ENCODE measurements at places on chromosomes 1 and 21.

- peaks cover 1% of the 10 kb centered on the region for H3K36me3 ChIP-seq
- peaks cover 17% of the 10 kb centered on the region for H3K27me3 ChIP-seq
- H3K4me3 ChIP-seq: no peak overlapping the region
- H3K27ac ChIP-seq: no peak overlapping the region
- DNase-seq: no peak
Observed at GRCh38 chr21:45069085-45069484, 5.3 kb upstream of the ADARB1 start.

- H3K36me3 ChIP-seq: no peaks in the 10 kb centered on the region
- no peak for DNase-seq
- peaks cover 18% of the 10 kb centered on the region for H3K27me3 ChIP-seq
- H3K4me3 ChIP-seq: no peak overlapping the region
- no peak overlapping the region for H3K27ac ChIP-seq
Observed at GRCh38 chr1:24155011-24155782, 12.3 kb upstream of the IL22RA1 start.

DNA sequence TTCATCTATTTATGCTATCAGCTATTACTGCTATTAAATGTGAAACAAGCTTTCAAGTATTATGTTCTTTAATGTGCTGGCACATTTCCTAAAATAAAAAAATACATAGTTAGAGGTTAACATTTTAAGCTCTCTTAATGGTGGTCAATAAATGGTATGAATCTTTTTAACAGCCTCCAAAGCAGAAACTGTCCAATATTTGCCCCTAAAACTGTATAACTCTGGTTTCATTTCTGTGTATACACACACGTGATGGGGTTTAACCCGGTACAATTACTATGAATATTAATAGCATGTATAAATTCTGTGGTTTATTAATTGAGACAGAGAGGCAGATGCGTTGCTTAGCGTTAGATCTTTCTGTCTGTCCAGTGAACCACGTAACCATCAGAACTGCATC is 2.2 kb downstream of the ESRRG start:
- no peak overlapping the region for H3K4me3 ChIP-seq
- no peaks in the 10 kb centered on the region for H3K36me3 ChIP-seq
- H3K27me3 ChIP-seq: peaks cover 16% of the 10 kb centered on the region

DNA sequence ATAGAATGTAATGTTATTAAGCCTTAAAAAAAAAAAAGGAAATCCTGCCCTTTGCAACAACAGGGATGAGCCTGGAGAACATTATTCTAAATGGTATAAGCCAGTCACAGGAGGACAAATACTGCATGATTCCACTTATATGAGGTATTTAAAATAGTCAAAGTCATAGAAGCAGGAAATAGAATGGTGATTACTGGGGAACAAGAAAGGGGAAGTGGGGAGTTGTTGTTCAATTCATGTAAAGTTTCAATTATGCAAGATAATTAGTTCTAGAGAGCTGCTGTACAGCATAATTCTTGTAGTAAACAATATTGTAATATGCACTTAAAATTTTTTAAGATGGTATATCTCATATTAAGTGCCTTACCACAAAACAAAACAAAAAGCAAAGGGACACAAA is 13.2 kb downstream of the FCER1A start:
- H3K27ac ChIP-seq: no peak overlapping the region
- no peaks in the 10 kb centered on the region for H3K27me3 ChIP-seq
- DNase-seq: no peak
- no peaks in the 10 kb centered on the region for H3K36me3 ChIP-seq

GRCh38 chr1:102872526-102872925 is 235.8 kb downstream of the COL11A1 start:
- no peak overlapping the region for H3K4me3 ChIP-seq
- H3K4me1 ChIP-seq: no peaks in the 10 kb centered on the region
- H3K36me3 ChIP-seq: no peaks in the 10 kb centered on the region
- no peak for DNase-seq

- no peak for DNase-seq
- H3K27me3 ChIP-seq: peaks cover 7% of the 10 kb centered on the region
- H3K36me3 ChIP-seq: no peaks in the 10 kb centered on the region
- no peak overlapping the region for H3K4me3 ChIP-seq
Observed at GRCh38 chr1:5645135-5645399, 347.2 kb downstream of the NPHP4 start.

GRCh38 chr1:16903054-16903453 is 7.3 kb downstream of the RNU1-2 start:
- H3K4me1 ChIP-seq: peaks cover 20% of the 10 kb centered on the region
- peaks cover 2% of the 10 kb centered on the region for H3K36me3 ChIP-seq

GRCh38 chr1:92960395-92961130 is 699 bp downstream of the DIPK1A start:
- peaks cover 20% of the 10 kb centered on the region for H3K36me3 ChIP-seq
- peaks cover 41% of the 10 kb centered on the region for H3K4me1 ChIP-seq
- peak; percentile 53 for DNase-seq
- H3K27ac ChIP-seq: peak overlapping the region; percentile 97
- H3K27me3 ChIP-seq: no peaks in the 10 kb centered on the region
- peak overlapping the region; percentile 90 for H3K4me3 ChIP-seq

- H3K4me3 ChIP-seq: no peak overlapping the region
- no peaks in the 10 kb centered on the region for H3K36me3 ChIP-seq
- DNase-seq: no peak
- H3K27ac ChIP-seq: no peak overlapping the region
- H3K27me3 ChIP-seq: peaks cover 3% of the 10 kb centered on the region
Observed at GRCh38 chr1:45403298-45403697, 63.1 kb upstream of the MUTYH start.

- peaks cover 19% of the 10 kb centered on the region for H3K4me1 ChIP-seq
- H3K27me3 ChIP-seq: no peaks in the 10 kb centered on the region
- no peak overlapping the region for H3K4me3 ChIP-seq
Observed at GRCh38 chr1:248611883-248612414, 14.4 kb upstream of the OR2T10 start.

DNA sequence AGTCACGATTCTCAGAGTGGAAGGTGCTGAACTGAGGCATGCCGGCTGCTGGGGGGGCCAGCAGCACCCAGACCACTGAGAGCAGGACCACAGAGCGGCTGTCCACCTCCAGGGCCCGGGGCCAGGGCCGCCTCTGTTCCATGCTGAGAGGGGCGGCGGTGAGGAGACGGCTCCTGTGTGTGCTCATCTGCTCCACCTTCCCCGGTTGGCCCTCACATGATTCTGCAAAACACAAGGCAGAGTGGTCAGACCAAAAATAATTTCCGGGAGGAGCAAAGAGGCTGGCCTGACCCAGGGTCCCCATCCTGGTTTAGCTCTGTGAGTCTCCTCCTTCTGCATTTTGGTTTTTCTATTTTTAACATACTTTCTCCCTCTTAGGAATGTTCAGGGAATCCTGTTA is 26.4 kb downstream of the PLXNA2 start:
- peaks cover 14% of the 10 kb centered on the region for H3K27me3 ChIP-seq
- no peak overlapping the region for H3K27ac ChIP-seq
- no peak overlapping the region for H3K4me3 ChIP-seq
- no peaks in the 10 kb centered on the region for H3K4me1 ChIP-seq

GRCh38 chr1:1510912-1511532 is 940 bp upstream of the ATAD3A start:
- H3K4me3 ChIP-seq: peak overlapping the region; percentile 97
- no peak for DNase-seq
- H3K4me1 ChIP-seq: peaks cover 7% of the 10 kb centered on the region
- no peaks in the 10 kb centered on the region for H3K27me3 ChIP-seq

GRCh38 chr1:84348759-84349158 is 47.3 kb downstream of the SAMD13 start:
- no peak overlapping the region for H3K4me3 ChIP-seq
- H3K36me3 ChIP-seq: no peaks in the 10 kb centered on the region
- H3K4me1 ChIP-seq: no peaks in the 10 kb centered on the region
- H3K27ac ChIP-seq: no peak overlapping the region
- no peaks in the 10 kb centered on the region for H3K27me3 ChIP-seq

DNA sequence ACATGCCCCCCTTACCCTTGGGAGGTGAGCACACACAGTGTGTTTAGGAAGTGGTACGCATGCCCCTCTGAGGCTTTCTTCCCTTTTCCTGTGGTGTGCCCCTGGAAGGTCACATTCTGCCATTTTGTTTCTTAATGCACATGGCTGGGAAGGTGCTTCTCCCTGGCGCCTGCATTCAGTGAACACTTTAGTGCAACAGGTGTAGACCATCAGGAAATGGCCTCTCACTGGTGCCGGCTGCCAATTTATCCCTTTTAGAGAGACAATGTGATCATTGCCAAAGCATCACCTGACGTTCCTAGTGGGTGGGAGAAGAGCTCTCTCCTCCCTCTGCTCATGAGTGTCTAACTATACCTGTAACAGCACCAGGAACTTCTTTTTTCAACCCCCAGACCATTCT is 51.8 kb upstream of the PDE9A start:
- H3K4me1 ChIP-seq: no peaks in the 10 kb centered on the region
- H3K4me3 ChIP-seq: no peak overlapping the region
- peaks cover 5% of the 10 kb centered on the region for H3K27me3 ChIP-seq
- DNase-seq: no peak
- peaks cover 3% of the 10 kb centered on the region for H3K36me3 ChIP-seq

Data from activated T-helper 1 cell treated with anti-CD3 and anti-CD28 coated beads, Interleukin-12 subunit alpha, Interleukin-12 subunit beta, Interleukin-2, Interleukin-4 antibody, amounts not matched to agents 30 ng/mL and 10 ng/mL and 1 ng/mL, durations not matched to agents 14 hours and 24 hours and 36 hours (primary cell).